8988T (cell line): ENCODE measurements at places on chromosomes 7 and 10.

DNA sequence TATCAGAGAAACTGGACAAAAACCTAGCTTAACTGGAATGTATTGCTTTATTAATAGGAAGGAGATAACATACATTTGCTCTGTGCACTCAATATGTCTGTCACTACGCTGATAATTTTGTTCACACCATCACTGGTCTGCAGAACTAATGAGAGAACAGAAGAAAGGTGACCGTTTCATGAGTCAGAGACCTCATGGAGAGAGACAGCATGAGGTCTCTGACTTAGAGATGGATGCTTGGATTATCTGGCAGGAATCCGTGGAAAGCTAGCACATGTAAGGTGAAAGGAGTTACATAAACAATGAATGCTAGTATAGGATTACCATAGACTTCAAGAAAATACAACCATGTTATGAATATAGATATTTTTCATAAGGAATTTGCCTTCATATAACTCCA is 947.3 kb downstream of the IPMK start:
- no peak for DNase-seq

DNA sequence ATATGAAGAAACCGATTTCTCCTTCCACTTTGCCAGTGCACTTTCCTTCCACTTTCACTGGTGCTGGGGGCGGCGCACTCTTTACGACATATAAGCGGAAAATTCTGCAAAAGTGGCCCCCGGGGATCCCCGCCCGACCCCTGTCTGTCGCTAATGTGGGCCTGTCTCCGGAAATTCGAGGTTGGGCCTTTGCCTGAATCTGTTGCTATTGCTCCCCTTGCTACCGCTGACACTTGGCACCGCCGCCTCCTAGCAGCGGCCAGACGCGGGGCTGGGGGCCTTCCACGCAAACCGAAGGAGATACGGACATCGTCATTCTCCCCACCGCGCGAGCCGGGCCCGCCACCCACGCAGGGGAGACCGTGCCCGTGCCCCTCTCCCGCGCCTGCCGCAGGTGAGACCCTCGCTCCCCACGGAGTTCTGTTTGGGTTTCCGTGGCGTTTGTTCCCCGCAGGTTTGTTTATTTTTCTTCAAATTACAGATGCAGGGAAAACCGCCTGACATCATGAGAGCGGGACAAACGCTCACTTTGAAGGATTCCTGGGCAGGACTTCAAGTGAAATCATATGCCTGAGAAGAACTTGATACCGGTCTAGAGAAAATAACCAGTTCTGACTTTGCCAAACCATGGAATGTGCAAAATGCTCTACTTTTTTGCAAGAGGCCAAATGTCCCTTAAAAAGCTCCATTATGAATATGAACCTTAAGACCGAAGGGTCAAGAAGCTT is 5.0 kb downstream of the TWIST1 start:
- DNase-seq: no peak

DNA sequence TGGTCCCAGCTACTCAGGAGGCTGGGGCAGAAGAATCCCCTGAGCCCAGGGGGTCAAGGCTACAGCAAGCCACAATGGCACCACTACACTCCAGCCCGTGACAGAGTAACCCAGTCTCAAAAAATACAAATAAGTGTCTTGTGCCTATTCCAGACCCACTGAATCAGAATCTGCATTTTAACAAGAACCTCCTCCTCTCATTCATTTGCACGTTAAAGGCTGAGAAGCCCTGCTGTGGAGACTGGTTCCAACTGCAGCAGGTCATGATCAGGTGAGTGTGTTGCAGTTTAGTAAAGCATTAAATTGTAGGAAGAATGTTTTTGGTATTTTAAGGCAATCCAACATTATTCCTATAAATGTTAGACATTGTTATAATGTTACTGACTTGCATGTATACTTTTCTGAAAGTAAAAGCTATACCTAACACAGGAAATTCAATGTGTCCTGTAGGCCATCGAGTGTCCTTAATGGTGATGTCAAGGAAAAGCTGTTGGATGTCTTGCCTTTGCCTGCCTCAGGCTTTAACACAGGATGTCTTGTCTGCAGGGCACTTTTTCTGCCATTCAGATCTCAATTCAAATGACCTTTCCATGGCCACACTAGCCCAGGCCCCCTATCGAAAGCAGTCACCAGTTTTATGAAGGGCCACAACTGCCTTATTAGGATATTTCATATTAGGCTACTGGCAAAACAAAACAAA is 30.4 kb downstream of the MKRN1 start:
- no peak for DNase-seq

GRCh38 chr10:62305813-62306212 is 37.2 kb upstream of the RTKN2 start:
- no peak for DNase-seq

DNA sequence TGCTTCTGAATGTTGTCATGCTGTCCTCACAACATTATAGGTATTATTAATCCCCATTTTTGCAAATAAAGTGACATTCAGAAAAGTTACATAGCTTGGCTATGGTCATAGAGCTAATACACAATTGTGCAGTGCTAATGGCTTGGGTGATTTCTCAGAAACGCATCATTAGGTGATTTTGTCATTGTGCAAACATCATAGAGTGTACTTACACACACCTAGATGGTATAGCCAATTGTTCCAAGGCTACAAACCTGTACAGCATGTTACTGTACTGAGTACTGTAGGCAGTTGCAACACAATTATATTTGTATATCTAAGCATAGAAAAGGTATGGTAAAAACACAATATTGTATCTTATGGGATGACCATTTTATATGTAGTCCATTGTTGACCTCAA is 91.0 kb downstream of the BTAF1 start:
- DNase-seq: no peak

DNA sequence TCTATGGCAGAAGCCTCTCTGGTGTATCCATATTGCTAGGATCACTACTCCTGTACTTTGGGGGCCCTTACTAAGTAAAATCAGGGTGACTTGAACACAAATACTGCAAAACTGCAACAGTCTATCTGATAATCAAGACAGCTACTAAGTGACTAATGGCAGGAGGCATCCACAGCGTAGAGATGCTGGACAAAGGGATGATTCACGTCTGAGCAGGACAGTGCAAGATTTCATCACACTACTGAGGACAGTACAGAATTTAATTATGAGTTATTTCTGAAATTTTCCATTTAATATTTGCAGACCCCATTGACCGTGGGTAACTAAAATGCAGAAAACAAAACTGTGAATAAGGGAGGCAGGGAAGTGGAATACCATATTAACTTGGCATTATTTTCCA is 10.4 kb downstream of the CUL2 start:
- DNase-seq: no peak

DNA sequence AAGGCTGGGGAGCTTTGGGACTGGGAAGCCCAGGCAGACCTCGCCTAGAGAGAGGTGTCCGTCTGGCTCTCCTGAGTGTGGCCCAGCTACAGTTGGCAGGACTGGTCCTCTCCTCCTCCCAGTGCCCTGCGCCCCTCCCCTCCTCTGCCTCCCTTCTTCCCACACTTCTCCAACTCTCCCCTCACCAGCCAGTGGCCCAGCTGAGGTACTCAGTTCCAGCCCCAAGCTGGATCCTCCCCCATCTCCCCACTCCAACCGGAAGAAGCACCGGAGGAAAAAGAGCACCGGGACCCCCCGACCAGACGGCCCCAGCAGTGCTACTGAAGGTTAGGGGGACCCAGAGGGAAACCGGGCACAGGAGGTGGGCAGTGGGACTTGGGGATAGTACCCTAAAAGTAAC is 27.7 kb downstream of the GBX1 start:
- no peak for DNase-seq

GRCh38 chr10:87622314-87623004 is 37.2 kb upstream of the PAPSS2 start:
- DNase-seq: no peak

- no peak for DNase-seq
Measured at GRCh38 chr10:31709028-31709427, 219.6 kb downstream of the ARHGAP12 start.

DNA sequence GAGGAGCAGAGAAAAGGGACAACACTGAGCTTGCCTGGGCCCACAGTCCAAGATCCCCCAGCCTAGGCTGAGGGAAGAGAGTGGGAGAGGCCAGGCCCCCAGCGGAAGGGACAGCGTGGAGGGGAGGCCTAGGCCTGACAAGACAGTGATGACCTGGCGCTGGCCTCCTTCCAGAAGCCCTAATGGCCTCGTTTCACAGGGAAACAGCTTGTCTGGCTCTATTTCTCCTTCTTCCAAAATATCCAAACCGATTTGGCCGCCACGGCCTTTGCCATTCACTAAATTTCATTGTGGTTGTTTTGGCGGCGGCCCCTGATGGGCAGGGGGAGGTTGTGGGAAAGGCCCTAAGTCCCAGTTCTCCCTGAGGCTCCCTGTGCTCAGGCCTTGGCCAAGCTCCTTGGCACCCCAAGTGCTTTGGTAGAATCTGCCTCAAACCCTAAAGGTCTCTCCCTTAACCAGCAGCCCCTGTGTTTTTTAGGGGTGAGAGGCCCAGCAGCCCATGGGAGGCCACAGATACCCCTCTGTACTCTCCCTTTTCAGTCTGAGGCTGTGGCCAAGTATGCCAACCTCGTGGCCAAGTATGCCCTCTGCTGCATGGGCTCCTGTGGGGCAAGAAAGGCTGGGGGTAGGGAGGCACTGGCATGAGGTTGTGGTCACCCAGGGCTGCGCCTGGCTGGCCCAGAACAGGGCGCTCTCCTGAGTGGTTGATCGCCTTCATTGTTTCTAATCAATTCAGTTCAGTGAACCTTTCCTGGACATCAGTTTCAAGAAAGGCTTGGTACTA is 37.3 kb downstream of the PAX2 start:
- DNase-seq: no peak

DNA sequence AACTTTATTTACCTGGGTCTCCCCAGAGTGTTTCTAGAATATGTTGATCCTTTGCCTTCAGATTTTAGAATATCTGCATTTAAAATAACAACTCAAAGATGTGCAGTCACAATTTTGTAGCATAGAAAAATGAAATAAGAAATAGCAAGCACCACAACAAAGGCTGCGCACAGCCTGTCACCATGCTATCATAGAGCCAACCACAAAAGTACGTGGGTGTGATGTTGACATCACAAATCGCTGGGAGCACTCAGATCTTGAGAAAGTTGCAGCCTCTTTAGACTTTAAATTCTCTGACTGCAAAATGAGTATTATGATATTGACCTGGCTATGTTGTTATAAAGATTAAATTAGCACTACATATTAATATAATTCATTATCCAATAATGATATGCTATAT is 177.9 kb downstream of the TNS3 start:
- no peak for DNase-seq

DNA sequence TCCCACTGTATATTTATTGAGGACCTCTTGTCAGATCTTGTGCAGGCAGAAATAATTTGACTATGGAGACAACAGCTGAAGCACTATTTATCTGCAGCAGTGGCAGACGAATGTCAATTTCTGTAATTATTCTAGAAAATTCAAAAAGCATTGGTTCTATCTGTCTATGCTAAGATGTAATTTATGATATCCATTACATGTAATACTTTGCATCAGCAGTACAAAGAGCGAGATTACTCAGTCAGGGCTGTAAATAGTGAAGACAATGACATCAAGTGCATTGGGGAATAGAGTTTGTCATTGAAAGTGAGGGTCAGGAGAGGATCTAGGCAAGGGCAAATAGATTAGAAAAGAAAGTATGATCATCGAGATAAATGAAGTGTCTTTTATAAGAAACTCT is 508.2 kb downstream of the ZWINT start:
- no peak for DNase-seq

DNA sequence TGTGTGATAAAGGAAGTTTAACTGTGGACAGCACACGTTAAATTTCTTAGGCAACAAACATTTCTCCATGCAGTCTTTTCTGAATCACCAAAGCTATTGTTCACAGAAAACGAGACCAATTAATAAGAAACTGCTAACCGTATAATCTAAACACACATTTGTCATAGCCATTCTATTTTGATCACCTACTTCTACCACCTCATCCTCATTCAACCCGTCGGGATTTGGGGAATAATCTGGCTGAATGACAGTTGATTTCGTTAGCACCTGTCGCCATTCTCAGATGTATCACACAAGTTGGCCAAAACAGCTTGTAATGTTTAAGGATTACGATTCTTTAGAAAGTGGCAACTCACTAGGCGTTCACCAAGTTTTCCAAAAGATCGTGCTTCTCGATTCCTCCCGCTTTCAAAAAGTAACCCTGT is 1.2 kb downstream of the EZH2 start:
- DNase-seq: no peak

GRCh38 chr10:69801094-69801433 is 642 bp upstream of the COL13A1 start:
- DNase-seq: peak; percentile 81

DNA sequence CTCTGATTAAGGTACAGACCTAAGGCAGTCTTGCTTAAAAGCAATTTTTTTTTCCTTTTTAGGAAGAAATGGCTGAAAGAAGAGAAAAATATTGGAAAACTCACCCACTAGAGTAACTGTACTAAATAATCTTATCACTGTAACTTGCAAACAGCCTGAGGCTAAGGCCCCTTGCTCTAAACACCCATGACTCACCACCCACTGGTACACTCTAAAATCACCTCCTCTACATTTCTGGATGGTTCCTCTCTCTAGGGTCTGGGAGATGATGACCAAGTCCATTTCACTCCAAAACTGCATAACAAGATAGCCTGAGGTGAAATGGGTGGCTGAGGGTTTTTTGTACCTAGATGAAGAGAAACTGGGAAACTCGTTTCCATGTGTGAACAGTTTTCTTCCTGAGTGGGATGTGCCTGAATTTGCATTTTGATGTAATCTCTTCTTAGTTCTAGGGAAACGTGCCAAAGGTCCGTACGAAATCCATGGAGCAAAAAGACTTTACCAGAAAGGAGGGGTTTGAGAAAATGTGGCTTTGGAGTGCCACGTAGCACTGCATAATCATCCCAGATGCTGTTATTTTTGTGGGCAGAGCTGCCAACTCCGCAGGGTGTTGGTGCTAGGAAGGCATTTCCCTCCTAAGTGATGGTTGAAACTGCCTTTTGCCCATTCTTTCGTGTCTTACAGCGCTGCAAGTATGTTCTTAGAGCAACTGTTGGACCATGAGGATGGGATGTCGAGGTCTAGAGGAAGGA is 113.5 kb upstream of the C10orf90 start:
- DNase-seq: no peak

DNA sequence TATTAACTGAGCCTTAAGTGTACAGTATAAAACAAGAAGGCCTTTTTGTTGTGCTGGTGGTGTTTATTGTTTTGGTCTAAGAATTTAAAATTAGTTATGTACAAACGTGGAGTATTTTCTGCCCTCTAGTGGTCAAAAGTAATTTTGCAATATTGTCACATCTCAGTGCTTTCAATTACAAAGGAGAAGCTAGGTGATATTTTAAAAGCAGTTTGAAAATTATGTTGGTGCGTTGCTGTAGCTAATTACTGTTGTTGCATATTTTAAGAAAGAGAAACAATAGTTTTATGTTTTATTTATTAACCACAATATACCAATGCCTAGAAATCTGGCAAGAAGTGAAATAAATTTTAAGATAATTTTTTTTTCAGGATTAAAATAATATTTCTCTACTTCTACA is 11.4 kb downstream of the NPVF start:
- DNase-seq: no peak

- DNase-seq: no peak
Measured at GRCh38 chr7:105017657-105018365, 3.8 kb downstream of the KMT2E start.

- no peak for DNase-seq
Measured at GRCh38 chr7:24717247-24717622, 40.0 kb downstream of the GSDME start.

GRCh38 chr7:146116521-146117222 is at the start of gene CNTNAP2:
CNTNAP2 (plus strand) TSS chr7:146116801; CDS start chr7:146116877, 76 bp downstream.
- DNase-seq: no peak
